Activated B cell treated with CpG ODN at 0.5 μM for 24 hours (primary cell): ENCODE measurements at places on chromosomes 3 and 15. TPM values are rescaled to one million over a fixed set of nuclear protein-coding genes. Genes with fewer than 3 reads are reported as not detected.

- no peak overlapping the region for H3K27ac ChIP-seq
- H3K27me3 ChIP-seq: peaks cover 1% of the 10 kb centered on the region
- no peak for DNase-seq
Observed at GRCh38 chr3:64276131-64276530, 50.9 kb upstream of the PRICKLE2 start.

DNA sequence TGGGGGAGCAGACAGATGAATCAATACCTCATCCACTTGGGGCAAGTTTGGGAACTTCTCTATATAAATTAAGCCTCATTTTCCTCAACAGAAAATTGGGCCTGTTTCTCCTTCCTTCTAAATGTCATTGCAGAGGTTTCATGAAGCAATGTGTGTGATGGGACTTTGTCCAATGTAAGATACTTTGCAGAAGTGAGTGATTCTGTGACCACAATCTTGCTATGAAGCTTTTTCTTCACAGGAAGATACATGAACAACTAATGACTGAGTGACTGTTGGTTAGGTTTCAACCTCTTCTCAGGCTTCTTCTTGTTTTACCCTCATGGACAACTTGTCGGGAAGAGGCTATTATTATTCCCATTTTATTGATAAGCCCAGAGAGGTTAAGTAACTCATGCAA, 11.0 kb downstream of the TMEM45A start:
- H3K27me3 ChIP-seq: peaks cover 26% of the 10 kb centered on the region
- no peaks in the 10 kb centered on the region for H3K36me3 ChIP-seq
- no peak for DNase-seq
- no peaks in the 10 kb centered on the region for H3K4me1 ChIP-seq
- no peak overlapping the region for H3K27ac ChIP-seq
- no peak overlapping the region for H3K4me3 ChIP-seq

- no peaks in the 10 kb centered on the region for H3K4me1 ChIP-seq
- H3K36me3 ChIP-seq: no peaks in the 10 kb centered on the region
- H3K4me3 ChIP-seq: no peak overlapping the region
- no peaks in the 10 kb centered on the region for H3K27me3 ChIP-seq
- no peak for DNase-seq
- H3K27ac ChIP-seq: no peak overlapping the region
Observed at GRCh38 chr3:98114264-98114663, 16.3 kb upstream of the OR5H1 start.

GOLGA8J gene
- 0.22 TPM in 1 of 2 replicates, not detected in the other for total RNA-seq

GRCh38 chr3:105166893-105167292, 199.8 kb upstream of the ALCAM start:
- H3K27ac ChIP-seq: no peak overlapping the region
- H3K27me3 ChIP-seq: no peaks in the 10 kb centered on the region
- H3K4me1 ChIP-seq: no peaks in the 10 kb centered on the region
- DNase-seq: no peak
- H3K36me3 ChIP-seq: no peaks in the 10 kb centered on the region

DNA sequence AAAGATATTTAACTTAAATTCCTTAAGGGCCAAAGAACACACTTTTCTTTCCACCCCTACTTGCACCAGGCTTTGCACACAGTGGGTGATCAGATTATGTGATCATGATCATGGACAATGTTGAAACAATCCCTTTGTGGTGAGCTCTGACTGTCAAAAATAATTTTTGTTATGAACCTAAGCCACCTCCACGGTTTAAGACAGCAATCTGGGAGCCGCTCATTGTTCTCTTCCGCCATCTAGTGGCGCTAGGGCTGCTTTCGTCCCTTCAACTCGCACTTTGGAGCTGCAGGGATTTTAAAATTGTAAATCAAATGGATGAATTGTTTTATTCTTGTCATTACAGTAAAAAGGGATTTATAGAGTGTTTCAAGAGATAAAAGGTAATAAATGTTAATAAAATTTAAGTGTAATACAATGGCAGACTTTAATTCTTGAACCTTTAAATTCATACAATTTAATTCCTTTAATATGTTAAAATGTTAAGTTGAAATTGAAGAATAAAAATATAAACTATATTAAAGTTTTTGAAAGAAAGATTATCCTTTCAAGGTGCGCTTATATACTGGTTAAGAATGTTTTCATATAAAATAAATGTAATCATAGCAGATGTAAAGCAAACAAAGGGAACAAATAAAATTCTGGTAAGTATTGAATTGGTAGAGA, 45.3 kb upstream of the ARL6 start:
- no peaks in the 10 kb centered on the region for H3K4me1 ChIP-seq
- H3K4me3 ChIP-seq: no peak overlapping the region
- DNase-seq: peak; percentile 27
- H3K27ac ChIP-seq: no peak overlapping the region

DNA sequence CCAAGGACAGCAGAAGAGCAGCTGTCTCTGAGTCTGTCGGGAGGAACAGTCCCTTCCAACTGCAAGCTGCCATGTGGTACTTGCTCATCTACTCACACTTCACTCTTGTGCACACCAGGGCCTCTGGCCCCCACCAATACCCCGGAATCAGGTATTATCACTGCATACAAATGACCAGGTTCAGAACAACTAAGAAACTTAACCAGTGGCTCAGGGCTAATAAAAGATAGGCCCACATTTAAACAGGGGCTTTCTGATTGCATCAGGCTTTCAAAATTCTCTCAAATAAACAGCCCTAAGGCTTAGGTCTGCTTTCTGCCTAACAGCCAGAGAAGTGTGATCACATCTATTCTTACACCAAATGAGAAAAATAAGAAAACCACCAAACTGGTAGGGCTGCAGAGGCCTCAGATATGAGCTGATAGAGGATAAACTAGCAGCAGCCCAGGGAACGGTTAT, 20.7 kb downstream of the CCDC12 start:
- H3K4me3 ChIP-seq: peak overlapping the region; percentile 33
- DNase-seq: no peak
- H3K27me3 ChIP-seq: no peaks in the 10 kb centered on the region
- peaks cover 27% of the 10 kb centered on the region for H3K36me3 ChIP-seq

MEX3B gene
- 0.12 and 0.31 TPM in 2 replicates for total RNA-seq
